ENCODE measurements at places on chromosomes 4 and X. TPM values are rescaled to one million over a fixed set of nuclear protein-coding genes. Genes with fewer than 3 reads are reported as not detected.

The EDA gene
- 6.7 TPM for total RNA-seq

DNA sequence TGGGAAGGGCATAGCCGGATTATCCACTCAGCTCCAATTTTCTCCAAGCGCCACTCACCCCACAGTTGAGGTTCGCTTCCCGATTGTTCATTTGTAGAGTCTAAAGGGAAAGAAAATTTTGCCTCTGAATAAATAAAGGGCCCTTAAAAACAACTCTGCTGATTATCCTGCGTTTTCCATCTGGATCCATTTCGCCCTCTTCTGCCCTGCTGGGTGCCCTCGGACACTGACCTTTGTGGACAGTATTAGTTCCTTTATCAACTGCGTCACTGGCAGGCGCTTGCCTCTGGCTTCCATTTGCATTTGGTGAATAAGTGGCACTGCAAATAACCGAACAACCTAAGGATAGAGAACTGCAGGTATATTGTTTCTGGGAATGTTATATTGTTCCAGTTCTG lies 10.1 kb downstream of the GSX2 start:
- no peak for DNase-seq

The GPR78 gene
- total RNA-seq, result 0.33 TPM

DNA sequence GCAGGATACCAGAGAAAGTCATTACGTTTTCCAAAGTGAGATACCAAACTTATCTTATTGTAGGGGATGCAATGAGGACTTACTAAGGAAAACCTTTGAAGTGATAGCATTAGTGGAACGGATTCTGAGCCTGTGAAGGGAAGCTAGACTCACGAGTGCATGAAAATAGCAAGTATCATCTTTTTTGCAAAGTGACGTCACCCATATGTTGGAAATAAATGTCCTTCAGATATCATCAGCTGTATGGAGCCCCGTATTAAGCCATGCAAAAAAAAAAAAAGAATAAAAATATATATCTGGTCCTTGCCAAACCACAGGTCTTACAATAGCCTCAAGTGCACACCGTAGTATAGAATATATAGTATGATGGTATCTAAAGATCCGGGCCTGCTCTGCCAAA lies 46.8 kb upstream of the ITM2A start:
- no peak for DNase-seq

The ITIH6 gene
- total RNA-seq, result 2.3 TPM

The EDNRA gene
- total RNA-seq, result 5.2 TPM

The CT55 gene
- not detected for total RNA-seq

The SLC6A14 gene
- total RNA-seq, result not detected

DNA sequence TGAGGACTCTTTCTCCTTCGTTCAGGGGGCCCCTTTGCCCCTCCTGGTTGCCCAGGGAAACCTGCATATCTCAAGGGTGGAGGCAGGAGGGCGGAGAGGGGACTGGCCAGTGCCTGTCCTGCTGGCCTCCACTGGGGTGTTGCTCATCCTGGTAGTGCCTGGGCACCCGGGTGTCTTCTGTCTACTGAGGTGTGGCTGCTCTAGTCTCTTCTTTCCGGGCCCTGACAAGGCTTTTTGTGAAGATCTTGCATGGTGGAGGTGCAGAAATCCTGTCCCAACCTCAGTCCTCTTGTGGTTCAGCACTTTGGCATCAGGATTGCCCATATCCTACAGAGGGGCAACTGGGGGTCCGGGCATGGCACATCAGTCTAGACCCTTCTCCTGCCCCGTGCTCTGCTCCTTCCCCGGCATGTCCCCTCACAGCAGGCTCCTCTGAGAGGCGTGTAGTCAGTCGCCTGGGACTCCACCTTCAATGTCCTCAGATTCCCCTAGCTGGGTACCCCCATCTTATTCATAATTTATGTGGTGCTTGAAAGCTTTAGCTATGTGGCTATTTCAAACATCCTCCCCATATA lies 1.9 kb downstream of the CCDC110 start:
- no peak for DNase-seq

The F8 gene
- total RNA-seq, result 16.1 TPM

GRCh38 chr4:25552580-25553271 lies 102.9 kb upstream of the SLC34A2 start:
- no peak for DNase-seq

GRCh38 chrX:34656842-34657725 lies at the start of gene TMEM47:
TMEM47 (minus strand) TSS chrX:34657285; CDS start chrX:34657029, 256 bp downstream.
- peak; percentile 52 for DNase-seq

DNA sequence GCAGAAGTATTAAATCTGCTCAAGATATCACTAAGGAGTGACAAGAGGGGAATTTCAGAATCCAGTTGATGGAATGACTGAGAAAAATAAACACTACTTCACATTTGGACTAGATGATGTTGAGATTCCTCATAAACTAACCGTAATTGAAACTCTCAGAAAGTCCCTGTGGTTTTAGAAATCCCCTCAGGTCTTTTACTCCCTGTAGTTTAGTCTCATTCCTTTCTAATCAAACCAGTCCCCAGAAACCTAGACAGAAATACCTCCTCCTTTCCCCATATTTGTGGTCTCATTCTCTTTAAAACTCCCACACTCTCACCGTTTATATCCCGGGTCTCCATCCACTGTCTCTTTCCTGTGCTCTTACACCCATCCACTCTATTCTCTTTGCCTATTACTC lies 15.0 kb upstream of the TLR1 start:
- DNase-seq, result no peak

The C4orf36 gene
- 0.96 TPM for total RNA-seq
